ENCODE measurements at places on chromosomes 7 and 10.

GRCh38 chr10:96608262-96608661, 21.4 kb upstream of the TM9SF3 start:
- DNase-seq, result no peak

DNA sequence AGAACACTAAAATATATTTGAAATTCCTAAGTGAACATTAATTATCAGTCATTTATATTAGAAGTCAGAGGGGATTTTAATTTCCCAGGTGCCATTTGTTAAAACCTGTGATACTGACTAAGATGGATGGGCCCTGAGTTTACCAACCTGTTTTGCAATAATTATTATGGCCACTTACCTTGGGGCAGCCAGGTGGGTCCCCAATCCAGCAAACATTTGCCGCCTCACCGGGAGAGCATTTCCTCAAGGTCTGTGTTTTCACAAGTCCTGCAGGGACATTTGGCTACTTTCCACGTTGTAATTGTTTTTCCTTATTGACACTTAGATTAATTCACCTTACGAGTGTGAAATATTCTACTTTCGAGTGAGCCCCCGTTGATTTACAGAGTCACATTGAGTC, 251.2 kb upstream of the PPP2R2D start:
- no peak for DNase-seq

DNA sequence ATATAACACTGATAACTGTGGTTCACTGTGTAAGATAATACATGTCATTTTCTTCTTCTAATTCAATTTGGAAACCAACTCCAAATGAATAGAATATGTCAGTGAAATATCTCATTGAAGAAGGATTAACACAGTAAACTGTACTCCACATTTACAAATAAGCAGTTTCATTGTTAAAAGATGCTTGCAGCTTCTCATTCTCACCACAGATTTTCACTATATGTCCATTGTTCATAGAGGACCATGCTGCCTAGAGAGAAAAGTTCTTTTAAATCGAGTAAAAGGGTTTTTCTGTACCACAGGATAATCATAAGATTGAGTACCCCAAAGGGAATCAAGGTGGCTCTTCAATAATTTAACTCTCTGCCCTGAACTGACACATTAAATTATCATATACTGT, 165.5 kb downstream of the LRRN3 start:
- DNase-seq, result no peak

- no peak for DNase-seq
Measured at GRCh38 chr7:43463401-43463980, 119.4 kb upstream of the STK17A start.

- no peak for DNase-seq
Measured at GRCh38 chr10:67520924-67521520, 175.0 kb downstream of the CTNNA3 start.

GRCh38 chr7:101162551-101163278, 2.7 kb downstream of the VGF start:
- no peak for DNase-seq

- DNase-seq, result no peak
Measured at GRCh38 chr10:23060918-23061317, 34.5 kb upstream of the MSRB2 start.

DNA sequence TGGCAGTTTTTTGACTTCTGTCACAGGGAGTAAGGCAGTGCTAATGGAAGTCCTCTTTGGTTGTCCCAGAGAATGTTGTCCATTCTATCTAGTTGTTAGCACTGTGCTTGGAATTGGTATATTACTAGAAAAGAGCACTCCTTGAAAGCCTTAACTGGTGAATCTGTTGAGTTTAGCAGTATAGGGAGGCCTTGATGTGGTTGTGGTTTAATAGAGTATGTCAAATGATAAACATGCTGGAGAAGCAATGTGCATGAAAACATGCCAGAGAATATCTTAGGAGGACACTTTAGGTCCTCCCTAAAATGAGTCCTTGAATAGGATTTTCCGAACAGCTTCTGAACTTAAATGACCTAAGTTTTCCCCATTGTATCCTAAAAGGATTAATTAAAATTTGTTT, 98.6 kb downstream of the BTRC start:
- DNase-seq, result no peak

DNA sequence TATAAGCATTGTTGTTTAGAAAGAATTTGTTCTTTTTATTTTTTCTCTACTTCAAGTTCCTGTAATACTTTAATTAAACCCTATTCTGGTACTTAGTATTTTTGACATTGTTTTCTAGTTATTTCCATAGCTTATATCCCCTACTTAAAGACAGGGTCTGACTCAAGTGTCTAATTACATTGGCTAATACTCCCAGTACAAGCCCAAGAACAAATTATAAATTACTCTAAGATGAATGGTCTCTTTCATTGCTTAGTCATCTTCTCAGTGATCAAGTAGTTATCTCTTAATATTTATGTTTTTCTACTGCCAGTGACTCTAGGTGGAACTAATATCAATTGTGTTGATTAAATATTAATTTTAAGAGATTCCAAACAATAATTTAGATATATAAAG, 21.6 kb downstream of the AHR start:
- DNase-seq, result no peak

DNA sequence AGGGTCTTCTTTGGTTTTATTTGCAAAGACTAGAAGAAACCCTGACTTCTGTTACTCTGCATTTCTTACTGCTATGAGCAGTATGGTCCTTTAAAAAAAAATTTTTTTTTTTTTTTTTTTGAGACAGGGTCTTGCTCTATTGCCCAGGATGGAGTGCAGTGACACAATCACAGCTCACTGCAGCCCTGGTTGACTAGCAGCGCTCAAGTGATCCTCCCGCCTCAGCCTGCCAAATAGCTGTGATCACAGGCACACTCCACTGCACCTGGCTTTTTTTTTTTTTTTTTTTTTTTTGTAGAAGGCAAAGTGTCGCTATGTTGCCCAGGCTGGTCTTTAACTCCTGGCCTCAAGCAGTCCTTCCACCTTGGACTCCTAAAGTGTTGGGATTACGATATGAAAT, 17.4 kb downstream of the CNNM2 start:
- DNase-seq, result no peak

All from stimulated activated CD8-positive, alpha-beta memory T cell treated with anti-CD3 and anti-CD28 coated beads, Interleukin-12 subunit alpha, Interleukin-12 subunit beta, amount 100 ng/mL, for 4 hours (primary cell).